Smooth muscle cell of the pulmonary artery (primary cell): ENCODE measurements at places on chromosomes 4 and X. TPM values are rescaled to one million over a fixed set of nuclear protein-coding genes. Genes with fewer than 3 reads are reported as not detected.

FOXR2 gene
- total RNA-seq = not detected in 2 replicates

NAP1L3 gene
- total RNA-seq = 6.8 and 8.3 TPM in 2 replicates

LDB2 gene
- 11.3 and 70.6 TPM in 2 replicates for total RNA-seq

MTNR1A gene
- not detected in 2 replicates for total RNA-seq

TAF9B gene
- 6.0 and 9.0 TPM in 2 replicates for total RNA-seq

TLR3 gene
- total RNA-seq = 3.1 and 8.1 TPM in 2 replicates

NDST3 gene
- total RNA-seq = not detected in 2 replicates

ZNF518B gene
- 28.7 and 28.9 TPM in 2 replicates for total RNA-seq

SPATA4 gene
- 0.23 and 0.46 TPM in 2 replicates for total RNA-seq

RIBC1 gene
- 0.50 and 0.78 TPM in 2 replicates for total RNA-seq

CXorf49 gene
- total RNA-seq = not detected in 2 replicates

WDR45 gene
- 42.9 and 44.4 TPM in 2 replicates for total RNA-seq

ARL13A gene
- total RNA-seq = not detected in 2 replicates

BRS3 gene
- total RNA-seq = not detected in 2 replicates

GYPE gene
- 0.43 and 2.1 TPM in 2 replicates for total RNA-seq

CT45A1 gene
- not detected in 2 replicates for total RNA-seq
